A172 (cell line): ENCODE measurements at places on chromosomes 1 and 21. TPM values are rescaled to one million over a fixed set of nuclear protein-coding genes. Genes with fewer than 3 reads are reported as not detected.

GRCh38 chr1:31657972-31658510 is 13.4 kb upstream of the PEF1 start:
- DNase-seq: no peak

- peak; percentile 11 for DNase-seq
Observed at GRCh38 chr1:18907021-18907916, 4.9 kb upstream of the ALDH4A1 start.

DNA sequence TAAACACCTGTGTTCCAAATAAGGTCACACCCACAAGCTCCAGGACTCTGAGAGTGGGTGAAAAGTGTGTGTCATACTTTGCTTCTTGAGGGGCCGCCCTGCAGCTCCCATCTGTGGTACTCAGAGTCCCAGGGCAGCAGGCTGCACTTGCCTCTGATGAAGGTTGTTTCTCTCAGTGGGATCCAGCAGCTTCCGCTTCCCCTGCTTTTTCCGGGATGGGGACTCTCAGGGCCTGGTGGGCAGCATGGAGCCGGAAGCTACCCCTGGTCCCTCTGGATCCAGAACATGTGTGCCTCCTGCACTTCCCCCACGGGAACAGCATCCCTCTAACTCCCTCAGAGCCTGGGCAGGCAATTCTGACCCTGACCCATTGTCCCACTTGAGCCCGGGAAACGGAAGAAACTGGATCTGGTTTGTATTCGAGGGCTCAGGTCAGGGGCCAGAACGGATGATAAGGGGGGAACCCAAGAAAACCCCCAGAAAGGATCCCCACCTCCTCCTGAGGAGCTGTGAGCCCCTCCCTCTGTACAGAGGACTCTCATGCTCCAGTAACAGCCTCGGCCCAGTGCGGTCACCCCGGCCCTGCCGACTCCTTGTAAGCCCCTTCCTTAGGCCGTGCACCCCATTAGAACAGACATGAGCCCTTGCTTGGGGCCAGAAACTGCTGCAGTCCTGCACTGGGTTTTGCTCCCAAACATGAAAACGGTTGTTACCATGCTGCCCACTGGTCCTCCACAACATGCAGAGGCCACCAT is 189.5 kb upstream of the C1orf174 start:
- no peak for DNase-seq

GRCh38 chr21:33969581-33969980 is 54.0 kb upstream of the ATP5PO start:
- no peak for DNase-seq

- DNase-seq: no peak
Observed at GRCh38 chr1:154626456-154627256, 18.7 kb upstream of the ADAR start.

Gene METTL18
- 16.0 and 26.0 TPM in 2 replicates for total RNA-seq

DNA sequence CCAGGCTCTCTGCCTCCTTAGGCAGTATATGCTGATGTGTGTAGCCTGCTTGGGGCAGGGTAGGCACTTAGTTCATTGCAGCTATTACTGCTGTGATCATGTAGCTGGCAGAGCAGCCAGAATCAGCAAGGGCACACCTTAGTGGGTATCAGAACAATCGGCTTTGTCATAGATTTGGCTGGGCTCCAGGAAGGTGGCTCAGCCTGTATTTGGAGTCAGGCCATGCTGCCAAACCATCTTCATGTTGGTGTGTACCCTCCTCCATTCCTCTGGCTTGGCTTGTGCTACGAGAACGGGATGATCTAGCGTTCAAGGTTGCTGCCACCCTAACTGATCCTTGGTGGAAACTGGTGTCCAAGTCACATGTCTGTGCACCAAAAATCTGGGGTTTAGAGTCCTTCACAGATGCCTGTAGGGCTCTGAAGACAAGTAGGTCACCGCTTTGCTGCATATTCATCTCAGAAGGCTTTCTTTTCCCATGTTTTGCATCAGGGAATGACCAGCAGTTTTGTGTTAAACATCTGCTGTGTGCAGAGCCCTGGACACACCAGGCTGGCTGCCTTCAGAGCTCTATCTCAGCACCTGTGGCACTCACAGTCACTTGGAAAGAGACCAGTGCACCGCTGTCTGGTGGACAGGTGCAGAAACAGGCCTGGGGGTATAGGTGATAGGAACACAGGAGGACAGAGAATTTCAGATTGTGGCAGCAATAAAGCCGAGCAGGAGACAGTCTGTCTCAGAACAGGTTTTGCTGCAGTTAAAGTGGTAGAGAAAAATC is 23.7 kb downstream of the VANGL1 start:
- no peak for DNase-seq

Gene TNFRSF4
- total RNA-seq: not detected in 2 replicates

DNA sequence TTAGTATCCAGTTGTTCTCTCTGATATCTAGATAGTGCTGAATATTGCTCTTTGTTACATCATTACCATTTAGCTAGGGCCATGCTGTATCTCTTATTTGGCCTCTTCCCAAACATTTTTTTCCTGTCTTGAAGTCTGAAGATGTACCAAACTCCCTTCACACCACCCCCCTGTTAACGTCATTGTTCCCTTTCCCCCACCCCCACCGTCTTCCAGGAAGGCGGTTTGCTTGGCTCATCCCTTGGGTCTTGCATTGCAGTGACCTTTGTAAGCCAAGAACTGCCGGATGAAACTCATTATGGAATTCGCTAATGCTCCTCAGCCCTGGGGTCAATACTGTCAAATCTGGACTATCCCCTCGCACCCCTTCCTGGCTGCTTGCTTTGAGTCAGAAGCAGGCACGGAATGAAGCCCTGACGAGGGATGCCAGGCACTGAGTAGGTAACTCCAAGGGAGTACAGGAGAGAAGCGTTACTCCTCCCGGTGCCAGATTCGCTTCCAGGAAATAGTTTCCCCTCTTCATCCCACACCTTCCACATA is 283.1 kb downstream of the TM2D1 start:
- DNase-seq: no peak

DNA sequence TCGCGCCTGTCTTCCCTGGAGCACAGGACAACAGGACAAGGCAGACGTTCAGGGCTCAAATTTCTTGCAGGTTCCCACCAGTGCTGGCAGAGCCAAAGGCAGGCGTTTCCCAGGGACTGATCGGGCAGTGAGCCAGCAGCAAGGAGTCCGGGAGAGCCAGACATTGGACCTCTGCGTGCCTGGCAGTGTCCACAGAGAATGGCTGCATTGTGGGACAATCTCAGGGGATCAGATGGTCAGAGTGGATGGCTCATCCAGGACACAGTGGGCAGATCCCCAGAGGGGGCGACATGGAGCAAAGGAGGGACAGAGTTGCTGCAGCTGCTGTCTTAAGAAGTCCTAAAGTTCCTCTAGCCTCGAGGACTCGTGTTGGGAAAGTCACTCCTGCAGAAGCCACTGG is 4.6 kb downstream of the TMEM63A start:
- DNase-seq: peak; percentile 48

DNA sequence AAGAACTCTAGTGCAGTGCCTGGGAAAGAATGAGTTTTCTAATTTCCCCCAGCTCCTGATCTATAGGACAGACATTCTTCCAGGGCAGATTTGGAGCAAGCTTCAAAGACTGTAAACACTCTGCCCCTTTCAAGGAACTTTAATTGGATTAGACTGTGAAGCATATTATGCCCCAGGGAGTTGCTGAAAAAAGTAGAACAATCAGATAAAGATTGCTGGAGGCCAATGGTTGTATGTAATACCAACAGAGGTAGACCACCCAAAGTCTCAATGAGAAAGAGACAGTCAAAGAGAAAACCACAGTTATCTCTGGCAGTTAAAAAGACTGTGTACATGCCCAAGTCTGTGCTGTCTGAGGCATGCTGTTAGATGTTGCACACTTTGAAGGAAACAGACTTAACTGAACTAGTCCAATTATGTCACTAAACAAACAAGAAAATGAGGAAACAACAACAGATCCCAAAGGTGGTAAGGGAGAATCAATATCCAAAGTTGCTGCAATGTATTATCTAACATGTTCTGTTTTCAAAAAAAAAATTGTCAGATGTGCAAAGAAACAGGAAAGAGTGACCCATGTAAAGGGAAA is 24.4 kb downstream of the C4BPA start:
- DNase-seq: no peak

Gene SV2A
- total RNA-seq: 32.2 and 37.7 TPM in 2 replicates

- DNase-seq: no peak
Observed at GRCh38 chr1:232962761-232963745, 12.6 kb downstream of the NTPCR start.

GRCh38 chr1:233679591-233680373 is 65.9 kb downstream of the KCNK1 start:
- DNase-seq: no peak

Gene CR1L
- not detected in 2 replicates for total RNA-seq

GRCh38 chr1:119485201-119485600 is 21.8 kb upstream of the HSD3B1 start:
- DNase-seq: no peak

- no peak for DNase-seq
Observed at GRCh38 chr1:7754234-7754633, 16.9 kb upstream of the VAMP3 start.

DNA sequence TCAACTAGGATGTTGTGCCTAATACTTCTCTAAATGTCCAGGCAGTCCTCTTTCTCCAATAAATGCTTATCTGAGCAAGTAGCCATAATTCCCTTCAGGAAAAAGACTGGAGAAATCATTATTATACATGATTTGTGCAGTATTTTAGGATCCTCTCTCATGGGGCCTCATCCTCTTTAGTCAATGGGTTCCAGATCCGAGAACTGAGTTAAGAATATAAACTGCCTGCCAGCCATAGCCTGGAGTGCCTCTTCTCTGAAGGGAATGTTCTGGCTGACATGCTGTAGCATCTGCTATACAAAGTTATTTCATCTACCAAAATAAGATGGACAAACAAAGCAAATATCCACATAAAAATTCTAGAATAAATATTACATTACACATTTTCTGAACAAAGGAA is 334.0 kb upstream of the PRMT6 start:
- DNase-seq: no peak

- DNase-seq: no peak
Observed at GRCh38 chr1:208219098-208219658, 25.0 kb downstream of the PLXNA2 start.

Gene TRMT1L
- total RNA-seq: 32.7 and 39.9 TPM in 2 replicates

- DNase-seq: no peak
Observed at GRCh38 chr1:166080277-166080966, 86.4 kb downstream of the FAM78B start.

DNA sequence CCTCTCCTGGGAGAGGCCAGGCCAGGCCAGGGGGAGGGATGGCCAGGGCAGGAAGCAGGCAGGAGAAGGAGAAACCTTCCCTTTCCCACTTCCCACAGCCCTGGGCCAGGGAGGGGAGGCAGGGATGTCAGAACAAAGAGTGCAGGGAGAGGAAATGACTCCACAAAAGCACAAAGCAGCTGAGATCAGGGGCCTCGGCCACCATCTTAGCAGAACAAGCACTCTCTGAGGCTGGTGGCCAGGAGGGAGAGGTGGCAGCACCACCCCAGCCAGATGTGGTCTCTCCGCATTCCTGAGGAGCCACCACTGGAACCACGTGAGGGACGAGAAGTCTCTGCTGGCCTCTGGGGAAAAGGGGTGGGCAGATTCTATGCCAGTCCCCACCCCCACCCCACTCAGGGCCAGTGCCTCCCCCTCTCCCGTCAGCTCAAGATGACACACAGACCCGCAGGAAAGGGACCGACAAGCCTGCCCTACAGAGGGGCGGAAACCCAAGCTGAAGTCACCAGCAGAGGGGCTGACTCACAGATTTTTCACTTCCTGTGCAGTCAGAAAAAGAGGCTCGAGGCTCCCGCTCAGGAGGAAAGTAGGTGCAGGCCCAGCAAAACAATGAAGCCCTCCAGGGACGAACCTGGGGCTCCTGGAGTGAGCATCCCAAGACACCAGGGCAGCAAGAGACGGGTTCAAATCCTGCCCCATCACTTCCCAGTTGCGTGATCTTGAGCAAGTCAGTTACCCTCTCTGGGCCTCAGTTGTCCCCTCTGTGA is 24.1 kb upstream of the ALDH4A1 start:
- peak; percentile 92 for DNase-seq

DNA sequence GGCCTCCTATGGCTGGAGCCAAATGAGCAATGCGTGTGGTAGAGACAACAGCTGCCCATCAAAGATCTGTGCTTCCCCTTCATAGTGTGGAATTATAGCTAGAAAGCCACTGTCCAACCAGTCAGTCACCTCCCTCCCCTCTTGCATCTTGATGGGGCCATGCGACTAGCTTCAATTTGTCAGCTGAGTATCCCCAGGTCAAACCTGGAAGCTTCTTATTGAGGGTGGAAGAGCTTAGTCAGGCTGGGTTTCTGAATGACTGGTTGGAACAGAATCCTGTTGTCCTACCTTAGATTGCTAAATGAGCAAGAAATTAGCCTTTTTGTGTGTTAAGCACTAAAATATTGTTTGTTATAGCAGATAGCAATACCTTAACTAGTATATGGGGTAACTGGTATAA is 625.4 kb downstream of the PTPRC start:
- no peak for DNase-seq

DNA sequence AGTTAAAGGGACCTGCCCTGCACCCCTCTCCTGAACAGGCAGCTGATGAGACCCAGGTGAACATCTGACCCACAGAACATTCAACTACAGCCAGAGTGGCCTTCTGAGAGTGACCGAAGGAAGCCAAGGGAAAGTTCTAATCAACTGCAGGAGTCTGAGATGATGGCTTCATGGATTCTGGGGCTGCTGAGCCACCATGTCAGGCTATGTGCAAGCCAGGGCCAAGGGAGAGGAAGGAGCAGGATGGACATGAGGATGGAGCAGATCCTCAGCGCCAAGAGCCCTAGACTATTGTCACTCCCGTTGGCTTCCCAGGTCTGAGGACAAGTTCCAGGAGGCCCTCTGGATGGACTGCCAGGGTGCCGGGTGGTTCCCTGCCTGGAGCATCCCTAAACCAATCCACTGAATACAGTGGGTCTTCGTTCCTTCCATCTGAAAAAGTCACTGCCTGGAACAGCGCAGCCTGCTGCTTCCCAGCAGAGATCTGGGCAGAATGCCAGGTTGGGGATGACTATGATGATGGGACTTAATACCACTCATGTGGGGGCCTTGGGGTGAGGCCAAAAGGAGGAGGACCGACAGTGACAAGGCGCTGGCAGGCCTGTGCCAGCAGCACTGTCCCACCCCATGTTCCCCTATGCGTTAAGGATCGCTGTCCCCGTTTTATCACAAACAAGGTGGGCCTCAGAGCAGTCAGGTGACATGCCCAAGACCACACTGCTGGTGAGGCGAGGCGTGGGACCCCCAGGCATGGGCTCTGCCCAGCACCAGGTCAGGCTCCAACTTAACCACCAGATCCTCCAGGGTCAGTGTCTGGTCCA is 19.8 kb downstream of the SPOCD1 start:
- DNase-seq: peak; percentile 52

- DNase-seq: no peak
Observed at GRCh38 chr1:39701049-39701439, 9.8 kb upstream of the HPCAL4 start.

- DNase-seq: no peak
Observed at GRCh38 chr1:246779561-246780175, 55.5 kb downstream of the SCCPDH start.

GRCh38 chr1:33407352-33408092 is 23.4 kb downstream of the PHC2 start:
- DNase-seq: no peak

DNA sequence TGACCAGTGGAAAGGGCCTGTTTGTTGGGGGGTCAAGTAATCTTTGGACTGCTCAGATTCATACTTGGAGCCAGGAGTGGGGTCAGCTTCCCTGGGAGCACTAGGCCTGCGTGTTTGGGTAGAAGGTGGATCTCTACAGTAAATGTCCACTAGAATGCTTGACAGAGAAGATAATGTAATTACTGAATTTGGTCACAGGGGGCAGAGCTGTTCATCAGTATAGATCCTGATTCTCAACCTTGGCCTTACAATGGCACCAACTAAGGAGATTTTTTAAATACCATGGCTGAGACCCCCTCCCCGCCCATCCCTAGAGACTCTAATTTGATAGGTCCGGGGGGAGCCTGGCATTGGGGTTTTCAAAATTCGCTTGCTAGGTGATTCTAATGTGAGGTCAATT is 217.5 kb upstream of the PLXNA2 start:
- DNase-seq: no peak

Gene LCE3D
- not detected in 2 replicates for total RNA-seq

Gene LHX8
- total RNA-seq: not detected in 2 replicates
